ENCODE measurements at places on chromosomes 16 and 17.

DNA sequence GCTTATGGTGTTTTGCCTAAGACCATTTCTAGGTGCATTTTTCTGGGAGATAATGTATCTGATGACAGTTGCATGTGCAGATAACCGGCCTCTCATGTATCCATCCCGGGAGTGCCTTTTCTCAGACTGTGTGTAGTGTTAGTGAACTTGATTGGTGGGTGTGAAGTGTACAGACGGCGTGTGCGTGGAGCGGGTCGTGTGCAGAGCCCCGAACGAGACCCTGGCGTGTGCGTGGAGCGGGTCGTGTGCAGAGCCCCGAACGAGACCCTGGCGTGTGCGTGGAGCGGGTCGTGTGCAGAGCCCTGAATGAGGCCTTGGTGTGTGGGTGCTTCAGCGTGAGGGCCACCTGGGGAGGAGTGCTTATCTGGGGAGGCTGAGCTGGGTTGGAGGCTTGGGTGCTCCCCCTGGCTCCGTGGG is 28.9 kb upstream of the ZNF750 start:
- no peak for DNase-seq

DNA sequence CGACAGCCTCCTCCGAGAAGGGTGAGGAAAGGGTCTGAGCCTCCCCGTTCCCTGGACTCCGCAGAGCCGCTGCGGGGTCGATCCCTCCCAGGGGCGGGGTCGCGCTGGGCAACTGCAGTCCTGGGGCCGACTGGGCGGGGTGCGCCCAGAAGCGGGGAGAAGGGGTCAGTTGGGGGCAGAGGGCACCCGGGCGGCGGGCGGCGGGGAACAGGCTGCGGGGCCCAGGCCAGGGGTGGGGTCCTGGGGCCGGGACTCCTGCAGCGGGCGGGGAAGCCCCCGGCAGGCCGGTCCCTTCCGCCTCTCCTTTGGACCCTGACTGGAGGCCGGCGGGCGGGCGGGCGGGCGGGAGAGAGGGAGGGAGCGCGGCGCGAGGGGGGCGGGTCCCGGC is 352 bp downstream of the GGNBP2 start:
- peak; percentile 72 for DNase-seq

DNA sequence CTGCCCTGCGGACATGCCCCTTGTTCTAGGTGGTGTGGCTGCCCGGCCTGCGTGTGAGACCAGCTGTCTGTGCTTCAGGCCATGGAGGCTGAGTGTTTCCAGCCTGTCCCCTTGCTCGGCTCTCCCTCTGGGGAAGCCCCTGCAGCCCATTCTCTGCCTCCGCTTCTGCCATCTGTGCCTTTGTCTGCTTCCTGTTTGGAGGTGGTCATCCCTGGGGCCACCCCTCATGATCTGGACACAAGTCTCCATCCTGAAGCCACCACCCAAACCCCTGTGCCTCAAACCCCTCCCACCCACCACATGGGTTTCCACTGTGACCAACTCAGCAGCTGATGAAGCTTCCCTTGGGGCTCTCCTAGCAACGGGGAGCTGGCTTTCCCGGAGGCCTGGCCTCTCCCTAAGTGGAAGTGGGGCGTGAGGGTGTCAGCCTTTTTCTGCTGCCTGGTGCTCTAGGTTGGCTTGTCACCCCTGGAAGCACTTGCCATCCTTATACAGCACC is 184.9 kb downstream of the SEC14L1 start:
- DNase-seq, result no peak

DNA sequence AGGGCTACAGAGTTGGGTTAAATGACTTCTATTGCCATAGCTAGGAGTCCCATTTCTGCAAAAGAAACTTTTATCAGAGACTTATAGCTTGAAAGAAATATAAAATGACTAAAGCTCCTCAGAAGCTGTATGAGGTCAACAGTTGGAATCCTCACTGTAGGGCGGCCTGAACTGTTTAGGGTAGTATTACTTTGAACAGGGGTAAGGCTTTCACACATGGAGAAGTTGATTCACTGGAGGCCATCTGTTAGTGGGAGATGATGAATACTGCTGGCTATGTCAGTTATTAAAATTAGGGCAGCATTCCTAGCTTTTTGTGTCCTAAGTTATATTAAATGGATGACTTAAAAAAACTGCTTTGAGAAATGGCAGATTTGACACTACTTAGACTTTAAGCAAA is 6.0 kb downstream of the TTC19 start:
- no peak for DNase-seq

DNA sequence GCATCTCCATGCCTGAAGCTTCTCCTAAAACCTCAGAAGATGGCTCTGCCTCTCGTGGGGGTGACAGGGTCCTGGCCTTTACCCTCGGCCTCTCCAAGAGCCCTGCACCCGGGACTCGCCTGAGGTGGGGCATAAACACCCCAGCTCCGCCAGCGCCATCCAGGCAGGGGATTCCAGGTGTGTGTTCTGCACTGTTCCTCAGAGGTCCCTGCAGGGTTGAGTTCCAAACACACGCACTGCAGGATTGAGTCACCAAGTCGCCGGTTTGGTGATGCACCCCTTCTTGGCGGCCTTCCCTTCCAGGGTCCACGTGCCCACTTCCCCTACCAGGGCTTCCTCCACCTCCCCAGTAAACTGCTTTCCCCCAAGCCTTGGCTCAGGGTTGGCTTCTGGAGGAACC is 40.0 kb upstream of the RBFOX3 start:
- DNase-seq, result peak; percentile 4

GRCh38 chr17:56262803-56263202 is 109.5 kb downstream of the ANKFN1 start:
- peak; percentile 10 for DNase-seq

Measured in progenitor cell of endocrine pancreas (in vitro differentiated cells).